ENCODE measurements at places on chromosomes 5 and 9.
A peak's percentile ranks its signal among the peaks of the same experiment; 100 is the strongest.

DNA sequence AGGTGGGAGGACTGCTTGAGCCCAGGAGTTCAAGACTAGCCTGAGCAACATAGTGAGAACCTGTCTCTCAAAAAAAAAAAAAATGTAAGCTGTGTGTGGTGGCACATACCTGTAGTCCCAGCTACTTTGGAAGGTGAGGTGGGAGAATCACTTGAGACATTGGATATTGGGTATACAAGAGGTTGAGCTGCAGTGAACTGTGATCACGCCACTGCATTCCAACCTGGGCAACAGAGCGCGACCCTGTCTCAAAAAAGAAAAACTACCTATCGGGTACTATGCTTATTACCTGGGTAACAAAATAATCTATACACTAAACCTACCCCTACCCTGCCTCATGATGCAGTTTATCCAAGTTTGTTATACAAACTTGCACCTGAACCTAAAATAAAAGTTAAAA is 64.9 kb downstream of the AOPEP start:
- DNase-seq = no peak

DNA sequence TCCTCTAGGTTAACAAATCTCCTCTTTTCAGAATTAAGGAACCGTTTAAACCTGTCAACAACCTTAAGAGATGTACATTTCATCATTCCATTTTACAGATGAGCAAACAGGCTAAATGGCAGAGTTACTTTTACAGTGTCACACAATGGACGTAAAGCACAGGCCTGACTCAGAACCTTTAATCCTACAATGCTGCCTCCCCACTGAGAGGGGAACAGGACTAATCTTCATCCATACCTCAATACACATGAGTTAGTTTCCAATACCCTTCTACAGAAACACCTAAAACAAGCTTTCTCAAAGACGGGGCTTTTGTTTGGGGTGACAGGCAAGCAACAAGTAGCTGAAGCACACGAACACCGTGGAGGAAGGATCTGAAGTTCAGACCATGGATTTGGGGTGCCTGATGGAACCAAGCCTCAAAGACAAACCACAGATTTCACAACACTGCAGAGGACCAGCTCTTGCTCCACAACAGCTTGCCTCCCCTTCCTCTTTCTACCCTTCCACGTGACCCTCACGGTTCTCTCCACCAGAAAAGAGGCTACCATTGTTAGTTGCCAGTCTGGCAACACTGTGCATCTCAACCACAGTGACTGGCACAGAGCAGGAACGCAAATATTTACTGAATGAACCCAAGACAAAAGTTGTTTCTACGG is 1.8 kb downstream of the RNF130 start:
- peak; percentile 24 for DNase-seq

GRCh38 chr5:72280581-72281069 is 39.4 kb downstream of the MRPS27 start:
- peak; percentile 64 for DNase-seq

DNA sequence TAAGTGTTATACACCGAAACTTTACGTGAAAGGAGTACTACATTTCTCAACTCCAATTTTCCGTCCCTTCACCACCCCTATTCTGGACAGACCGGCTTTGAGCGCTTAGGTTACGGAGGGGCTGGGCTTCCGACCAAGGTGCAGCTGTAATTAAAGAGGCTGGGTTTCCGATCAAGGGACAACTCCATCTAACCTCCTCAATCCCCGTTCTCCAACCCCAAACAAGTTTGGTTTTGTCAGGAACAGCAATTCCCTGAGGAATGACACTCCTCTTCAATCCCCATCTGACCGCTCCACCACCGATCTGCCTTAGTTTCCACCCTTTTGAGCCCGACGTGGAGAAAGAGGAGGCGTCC is 577 bp downstream of the TUT7 start:
- no peak for DNase-seq
